ENCODE measurements at places on chromosomes 7 and 10.
A peak's percentile ranks its signal among the peaks of the same experiment; 100 is the strongest.

DNA sequence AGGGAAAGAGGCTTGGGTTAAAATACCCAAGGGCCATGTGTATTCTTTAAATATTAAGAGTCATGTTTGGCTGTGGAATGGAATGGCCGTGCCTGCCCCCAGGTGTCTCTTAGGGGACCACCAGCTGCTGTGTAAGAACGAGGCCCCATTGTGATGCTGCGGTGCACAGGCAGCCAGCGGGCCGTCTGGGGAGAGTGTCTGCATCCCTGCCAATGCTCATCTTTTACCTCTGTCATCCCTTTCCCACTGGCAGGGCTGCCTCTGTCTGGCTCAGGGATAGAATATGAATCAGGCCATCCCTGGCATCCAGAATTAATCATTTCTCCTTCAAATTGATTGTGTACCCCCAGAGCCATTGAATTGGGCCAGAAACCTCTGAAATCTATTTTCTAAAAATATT lies 137.8 kb upstream of the GALNT17 start:
- no peak for DNase-seq

DNA sequence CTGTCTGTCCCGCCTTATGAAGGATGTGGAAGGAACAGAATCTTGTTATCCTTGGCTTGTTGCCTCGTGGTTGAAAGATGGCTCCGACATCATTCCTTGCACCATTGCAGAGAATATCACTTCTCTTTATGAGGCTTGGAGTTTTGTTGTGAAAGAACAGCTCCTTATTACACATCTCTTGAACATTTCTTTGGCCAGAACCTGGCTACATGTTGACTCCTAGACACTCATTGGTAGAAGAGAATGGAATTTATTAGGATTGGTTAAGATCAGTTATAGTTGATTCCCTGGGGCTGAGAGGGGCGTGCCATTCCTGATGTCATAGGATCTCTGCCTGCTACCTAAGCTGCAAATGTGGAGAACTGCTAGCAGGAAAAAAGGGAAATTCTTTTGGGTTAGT lies 180.5 kb upstream of the CTBP2 start:
- DNase-seq, result peak; percentile 1

DNA sequence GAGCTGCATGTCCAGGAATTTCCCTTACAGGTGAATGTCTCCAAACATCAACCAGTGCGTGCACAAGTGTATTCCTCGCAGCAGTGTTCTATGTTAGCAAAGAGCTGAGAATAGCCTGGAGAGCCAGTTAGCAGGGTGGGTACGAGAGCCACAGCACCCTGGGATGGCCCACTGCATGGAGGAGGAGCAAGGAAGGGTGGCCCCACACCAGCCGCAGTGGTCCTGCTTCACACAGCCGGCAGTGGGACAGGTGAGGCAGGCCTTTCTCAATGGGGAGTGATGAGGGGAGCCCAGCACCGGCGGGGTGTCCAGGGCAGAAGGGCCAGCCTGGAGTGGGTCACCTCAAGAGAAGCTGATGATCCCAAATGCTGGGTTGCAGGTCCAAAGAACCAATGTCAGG lies 240.7 kb downstream of the TCERG1L start:
- no peak for DNase-seq

DNA sequence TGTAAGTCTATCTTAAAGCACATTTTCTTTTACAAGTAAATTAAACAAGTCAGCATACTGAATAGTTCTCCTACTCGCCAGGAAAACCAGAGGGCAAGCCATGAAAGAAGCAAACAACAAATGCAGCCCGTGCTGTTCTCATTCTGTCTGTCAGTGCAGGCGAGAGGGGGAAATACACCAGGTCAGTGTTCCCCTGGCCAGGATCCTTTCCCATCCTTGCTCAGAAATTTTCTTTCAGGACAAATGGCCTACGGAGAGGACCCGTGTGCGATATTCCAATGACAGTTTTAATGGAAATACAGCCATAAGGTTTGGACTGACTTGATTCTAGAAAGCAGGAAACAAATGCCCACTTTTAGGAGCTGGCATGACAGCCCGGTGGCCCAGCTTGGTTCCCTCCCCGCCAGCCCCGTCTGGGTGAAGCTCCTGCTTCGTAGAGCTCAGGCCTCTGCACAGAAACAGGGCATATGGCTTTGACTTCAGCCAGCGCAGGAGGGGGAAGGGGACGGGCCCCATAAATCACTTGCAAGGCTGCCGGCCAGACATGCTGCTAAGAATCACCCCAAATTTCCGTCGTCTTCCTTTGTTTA lies 67.8 kb downstream of the FRMD4A start:
- DNase-seq, result no peak

- DNase-seq, result peak; percentile 16
Measured at GRCh38 chr10:101609481-101609880, 21.4 kb downstream of the DPCD start.

GRCh38 chr7:13153742-13154141 lies 466.3 kb downstream of the ARL4A start:
- no peak for DNase-seq

- no peak for DNase-seq
Measured at GRCh38 chr7:131829947-131830558, 273.6 kb upstream of the PODXL start.

DNA sequence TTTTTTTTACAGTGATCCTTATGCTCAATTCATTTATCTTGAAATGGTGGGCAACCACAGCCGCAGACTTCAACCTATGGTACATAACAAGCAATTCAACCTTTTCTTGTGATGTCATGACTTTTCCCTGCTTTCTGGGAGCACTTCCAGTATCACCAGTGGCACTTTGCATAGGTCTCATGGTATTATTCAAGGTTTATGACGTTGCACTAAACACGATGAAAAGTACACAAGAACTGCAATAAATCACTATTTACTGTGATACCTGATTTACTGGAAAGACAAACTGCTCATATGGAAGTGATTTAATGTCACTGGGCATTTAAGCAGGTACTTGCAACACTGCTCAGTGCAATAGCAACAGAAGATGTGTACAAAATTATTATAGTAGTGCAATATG lies 251.7 kb upstream of the CXCL12 start:
- DNase-seq, result no peak

DNA sequence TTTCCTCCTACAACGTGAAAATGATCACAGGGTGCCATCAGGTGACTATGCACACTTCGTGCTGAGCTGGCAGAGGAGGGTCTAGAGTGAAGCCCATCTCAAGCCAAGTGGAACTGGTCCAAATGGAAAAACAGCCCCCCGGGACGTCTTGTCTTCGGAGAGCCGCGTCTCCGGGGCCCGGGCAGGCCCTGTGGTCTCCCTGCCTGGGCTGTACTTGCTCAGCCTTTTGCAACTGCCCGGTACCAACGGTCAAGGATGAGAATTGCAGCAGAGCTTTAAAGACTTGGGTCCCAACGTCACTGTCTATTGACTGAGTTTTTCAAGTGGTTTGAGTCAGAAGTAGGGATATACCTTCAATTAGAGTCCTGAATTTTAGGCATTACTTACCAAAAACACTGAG lies 315.5 kb downstream of the PTPRN2 start:
- DNase-seq, result no peak

DNA sequence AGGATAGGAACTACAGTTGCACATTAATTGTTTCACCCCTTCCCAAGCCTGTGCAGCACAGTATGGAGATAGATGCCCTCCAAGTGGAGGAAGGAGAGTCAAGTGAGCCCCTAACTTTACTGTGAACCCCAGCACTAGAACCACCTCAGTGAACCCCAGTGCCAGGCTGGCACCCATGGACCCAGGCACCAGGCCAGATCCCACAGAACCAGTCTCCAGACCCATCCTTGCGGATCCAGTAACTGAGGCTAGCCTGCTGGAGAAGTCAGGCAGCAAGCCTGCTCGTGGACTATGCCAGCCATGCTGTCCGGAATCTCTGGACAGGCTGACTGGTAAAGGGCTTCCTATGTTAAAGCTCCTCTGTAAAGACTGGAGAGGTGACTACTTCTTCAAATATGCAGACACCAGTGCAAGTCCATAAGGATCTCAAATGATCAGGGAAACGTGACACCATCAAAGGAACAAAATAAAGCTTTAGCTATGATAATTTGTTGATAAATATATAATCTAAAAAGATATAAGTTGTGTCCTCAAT lies 27.7 kb downstream of the SHOC2 start:
- peak; percentile 30 for DNase-seq

GRCh38 chr7:149714910-149715471 lies 58.4 kb downstream of the ZNF467 start:
- DNase-seq, result no peak

DNA sequence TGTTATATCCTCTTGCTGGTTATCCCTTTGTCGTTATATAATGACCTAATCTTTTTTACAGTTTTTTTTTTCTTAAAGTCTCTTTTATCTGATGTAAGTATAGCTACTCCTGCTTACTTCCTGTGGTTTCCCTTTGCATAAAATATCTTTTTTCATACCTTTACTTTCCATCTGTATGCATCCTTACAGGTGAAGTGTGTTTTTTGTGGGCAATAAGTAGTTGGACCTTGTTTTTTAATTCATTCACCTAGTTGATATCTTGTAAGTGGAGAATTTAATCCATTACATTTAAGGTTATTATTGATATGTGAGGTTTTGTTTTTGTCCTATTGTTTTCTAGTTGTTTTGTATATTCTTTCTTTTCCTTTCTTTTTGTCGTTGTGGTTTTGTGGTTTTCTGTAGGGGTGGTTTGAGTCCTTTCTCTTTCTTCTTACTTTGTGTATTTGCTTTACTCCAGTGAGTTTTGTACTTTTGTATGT lies 168.6 kb downstream of the MLLT10 start:
- DNase-seq, result no peak

GRCh38 chr10:16184906-16185305 lies 251.9 kb upstream of the PTER start:
- no peak for DNase-seq

GRCh38 chr7:52151559-52151958 lies 835.0 kb upstream of the COBL start:
- no peak for DNase-seq

- no peak for DNase-seq
Measured at GRCh38 chr7:8982338-8982992, 549.1 kb downstream of the NXPH1 start.

DNA sequence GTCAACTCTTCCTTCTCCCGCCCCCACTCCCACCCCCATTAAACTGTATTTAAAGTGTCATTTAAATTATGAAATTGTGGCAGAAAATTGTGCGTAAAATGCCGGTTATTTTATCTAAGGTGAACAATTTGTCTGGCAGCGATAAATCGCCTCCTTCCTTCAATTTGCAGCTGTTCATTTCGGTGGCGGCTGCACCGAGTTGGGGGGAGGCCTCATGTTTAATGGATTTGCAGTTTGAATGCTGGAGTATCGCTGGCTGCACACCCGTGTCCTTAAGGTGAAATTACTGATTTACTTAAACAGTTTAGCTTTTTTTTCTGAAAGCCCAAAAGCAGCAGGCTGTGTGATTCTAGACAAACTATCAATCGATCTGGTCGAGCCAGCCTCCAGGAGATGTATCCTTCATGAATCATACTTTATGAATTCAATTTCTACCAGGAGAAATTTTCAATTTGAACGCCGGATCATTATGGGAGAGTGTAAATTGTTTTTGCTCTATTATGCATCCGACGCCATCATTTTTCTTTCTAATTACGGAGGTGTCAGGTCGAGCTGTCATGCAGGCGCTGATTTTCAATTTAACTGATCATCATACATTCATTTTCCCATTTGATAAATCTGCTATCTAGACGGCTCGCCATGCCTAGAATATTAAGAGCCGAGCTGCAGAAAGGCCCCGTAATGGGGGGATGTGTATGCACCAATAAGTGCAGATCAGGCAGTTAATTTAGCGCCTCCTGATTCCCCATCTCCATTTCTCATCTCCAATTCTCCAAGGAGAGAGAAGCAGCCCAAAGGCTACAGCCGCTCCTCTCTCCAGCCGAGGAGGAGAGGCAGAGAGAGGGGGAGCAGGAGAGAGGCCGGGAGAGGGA lies 6.5 kb downstream of the UNCX start:
- DNase-seq, result no peak

DNA sequence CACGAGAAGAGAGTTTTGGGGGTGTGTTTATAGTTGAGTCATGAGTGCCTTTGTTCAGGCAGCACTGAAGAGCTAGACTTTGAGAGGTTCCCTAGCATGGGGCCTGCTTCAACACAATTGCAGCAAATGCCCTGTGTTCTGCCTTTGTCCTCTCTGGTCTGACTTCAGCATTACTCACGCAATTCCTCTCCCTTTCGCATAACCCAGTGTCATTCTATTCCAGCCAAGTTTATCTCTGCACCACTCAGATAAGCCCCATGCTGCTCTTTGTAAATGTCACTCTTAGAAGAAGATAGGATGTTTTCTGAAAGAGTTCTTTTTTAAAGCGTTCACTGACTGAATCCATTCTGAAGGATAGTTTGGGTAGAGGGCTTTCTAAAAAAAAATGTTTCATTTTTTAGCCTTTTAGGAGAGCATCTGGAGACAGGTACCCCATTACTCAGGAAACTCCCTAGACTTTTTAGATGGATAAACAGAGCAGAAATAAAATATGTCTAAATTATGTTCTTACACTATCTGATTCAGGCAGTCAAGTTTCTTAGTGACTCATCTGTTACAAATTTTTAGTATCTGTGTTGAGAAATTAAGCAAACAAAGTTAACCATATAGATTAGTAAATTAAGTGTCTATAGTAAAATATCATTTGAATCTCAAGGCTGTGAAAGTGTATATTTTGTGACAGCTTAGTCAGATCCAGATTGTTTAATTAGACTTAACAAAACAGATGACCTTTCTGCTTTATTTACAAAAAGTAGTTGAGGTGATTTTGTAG lies 318.5 kb downstream of the GPR158 start:
- DNase-seq, result peak; percentile 93

- no peak for DNase-seq
Measured at GRCh38 chr7:93048136-93048930, 69.4 kb downstream of the SAMD9 start.

- no peak for DNase-seq
Measured at GRCh38 chr7:148286150-148286549, 304.4 kb upstream of the C7orf33 start.

DNA sequence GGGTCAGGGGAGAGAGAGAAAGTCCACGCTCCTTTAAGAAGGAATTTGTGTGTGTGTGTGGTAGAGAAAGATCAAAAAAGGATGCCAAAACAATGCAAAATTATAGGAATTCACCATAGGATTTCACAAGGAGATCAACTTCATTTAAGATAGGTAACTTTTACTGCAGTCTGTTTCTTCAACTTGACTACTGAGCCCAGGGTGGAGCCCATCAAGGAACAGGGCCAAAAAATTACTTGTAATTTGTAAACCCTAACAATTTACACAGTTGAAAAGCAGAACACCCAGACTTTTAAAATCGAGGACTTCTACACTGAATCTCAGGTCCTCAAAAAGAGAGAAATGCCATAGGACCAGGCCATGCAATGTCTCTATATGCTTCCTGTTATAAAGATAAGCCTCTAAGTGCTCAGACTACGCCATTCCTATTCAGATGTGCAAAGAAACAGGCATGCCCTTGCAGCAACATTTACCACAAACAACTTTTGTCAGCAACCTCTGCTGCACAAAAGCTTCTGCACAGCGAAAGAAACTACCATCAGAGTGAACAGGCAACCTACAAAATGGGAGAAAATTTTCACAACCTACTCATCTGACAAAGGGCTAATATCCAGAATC lies 10.6 kb upstream of the GIMAP4 start:
- no peak for DNase-seq

GRCh38 chr10:88979603-88980002 lies 11.0 kb upstream of the FAS start:
- no peak for DNase-seq
